ENCODE measurements at places on chromosomes 12 and 14.

GRCh38 chr14:92391726-92392125, 68.8 kb downstream of the SLC24A4 start:
- DNase-seq: no peak
- no peaks in the 10 kb centered on the region for H3K36me3 ChIP-seq
- no peak overlapping the region for H3K27ac ChIP-seq
- H3K4me1 ChIP-seq: peaks cover 12% of the 10 kb centered on the region

GRCh38 chr14:89184952-89185351, 232.1 kb downstream of the FOXN3 start:
- no peak for DNase-seq
- peak overlapping the region; percentile 25 for H3K27ac ChIP-seq
- H3K4me3 ChIP-seq: no peak overlapping the region
- no peaks in the 10 kb centered on the region for H3K36me3 ChIP-seq
- H3K4me1 ChIP-seq: peaks cover 26% of the 10 kb centered on the region
- H3K27me3 ChIP-seq: peaks cover 3% of the 10 kb centered on the region

DNA sequence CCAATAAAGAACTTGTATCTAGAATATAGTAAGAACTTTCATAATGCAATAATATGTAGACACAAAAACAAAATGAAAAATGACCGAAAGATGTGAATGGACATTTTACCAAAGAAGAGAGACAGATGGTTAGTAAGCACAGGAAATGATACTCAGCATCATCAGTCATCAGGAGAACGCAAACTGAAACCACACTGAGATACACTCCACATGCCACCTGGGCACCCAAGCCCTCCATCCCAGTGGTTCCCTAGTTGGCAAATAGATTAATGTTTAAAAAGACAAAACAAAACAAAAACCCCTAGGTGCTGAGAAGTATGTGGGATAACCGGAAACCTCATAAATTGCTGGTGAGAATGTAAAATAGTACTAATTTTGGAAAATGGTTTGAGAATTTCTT, 26.8 kb upstream of the VPS33A start:
- peaks cover 9% of the 10 kb centered on the region for H3K36me3 ChIP-seq
- peak overlapping the region; percentile 15 for H3K27ac ChIP-seq
- no peak for DNase-seq
- H3K4me1 ChIP-seq: no peaks in the 10 kb centered on the region
- H3K27me3 ChIP-seq: peaks cover 2% of the 10 kb centered on the region

DNA sequence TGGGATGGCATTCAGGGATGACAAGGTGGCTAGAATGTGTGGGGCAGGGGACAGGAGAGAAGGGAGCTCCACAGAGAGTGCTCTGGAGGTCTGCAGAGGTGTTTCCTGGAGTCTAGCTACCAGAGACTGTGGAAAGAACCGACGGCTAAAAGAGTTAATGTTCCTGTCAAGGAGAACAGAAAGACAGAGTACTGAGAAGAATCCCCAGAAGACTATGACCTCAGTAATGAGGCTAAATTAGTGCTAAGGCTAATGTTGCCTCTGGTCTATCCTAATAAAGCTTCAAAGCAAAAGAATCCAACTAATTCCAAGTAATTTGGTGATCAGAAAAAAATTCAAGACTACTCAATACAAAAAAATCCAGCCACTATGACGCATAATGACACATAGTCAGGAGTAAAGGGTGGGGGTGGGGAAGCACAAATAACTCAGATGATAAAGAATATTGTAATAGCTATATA, 44.7 kb downstream of the FERMT2 start:
- H3K4me3 ChIP-seq: no peak overlapping the region
- no peak overlapping the region for H3K27ac ChIP-seq
- DNase-seq: no peak
- H3K4me1 ChIP-seq: no peaks in the 10 kb centered on the region

DNA sequence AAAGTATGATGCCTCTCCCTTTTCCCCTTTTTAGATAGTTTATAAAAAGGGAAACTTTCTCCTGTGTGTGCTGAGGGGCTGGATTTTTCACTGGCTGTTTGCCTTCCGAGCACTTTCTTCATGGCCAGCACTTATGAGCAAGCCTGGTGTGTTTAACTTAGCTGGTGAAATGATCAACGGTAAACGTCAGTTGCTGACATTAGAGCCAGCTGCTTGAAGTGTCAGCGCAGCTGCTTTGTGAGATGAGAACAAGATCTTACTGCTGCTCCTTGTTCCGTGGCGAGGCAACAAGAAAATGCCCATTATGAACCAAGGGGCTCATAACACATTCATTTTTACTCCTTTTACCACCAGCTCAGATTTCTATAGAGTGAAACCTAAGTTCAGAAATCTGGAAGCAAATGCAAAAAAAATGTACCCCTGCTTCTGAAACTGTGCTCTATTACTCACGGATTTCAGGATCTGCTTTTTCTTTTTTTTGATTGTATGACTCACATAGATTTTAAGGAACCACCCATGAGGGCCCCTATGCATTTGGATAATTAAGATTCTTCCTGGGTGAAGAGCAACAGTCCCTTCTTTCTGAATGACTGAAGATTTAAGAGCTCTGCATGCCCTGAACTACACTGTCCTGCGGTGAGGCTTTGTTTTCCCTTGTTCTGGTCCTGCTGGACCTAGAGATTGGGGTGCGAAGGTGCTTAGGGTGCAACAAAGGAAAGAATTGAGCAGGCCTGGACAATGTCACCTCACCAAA, 74.3 kb upstream of the CPM start:
- no peak overlapping the region for H3K4me3 ChIP-seq
- DNase-seq: no peak
- H3K4me1 ChIP-seq: no peaks in the 10 kb centered on the region
- H3K27ac ChIP-seq: no peak overlapping the region
- H3K36me3 ChIP-seq: no peaks in the 10 kb centered on the region

DNA sequence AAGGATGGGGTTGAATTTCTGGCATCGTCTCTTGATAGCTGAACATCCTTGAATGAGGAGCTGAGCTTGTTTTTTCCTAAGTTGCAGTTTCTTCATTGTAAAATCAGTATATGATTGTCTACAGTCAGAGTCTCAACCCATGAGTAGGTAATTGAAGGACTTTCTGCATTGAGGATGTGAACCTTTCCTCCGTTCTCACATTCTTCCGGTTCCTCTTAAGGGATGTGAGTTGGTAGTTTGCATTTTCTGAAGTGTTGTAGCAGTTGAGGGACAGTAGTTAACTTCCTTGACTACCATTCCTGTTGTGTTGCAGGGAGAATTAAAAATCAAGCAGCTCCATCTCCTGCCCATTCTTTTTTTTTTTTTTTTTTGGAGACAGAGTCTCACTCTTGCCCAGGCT, 19.1 kb downstream of the TPCN1 start:
- no peak for DNase-seq
- peaks cover 3% of the 10 kb centered on the region for H3K27me3 ChIP-seq
- no peaks in the 10 kb centered on the region for H3K4me1 ChIP-seq
- H3K27ac ChIP-seq: no peak overlapping the region
- no peaks in the 10 kb centered on the region for H3K36me3 ChIP-seq

DNA sequence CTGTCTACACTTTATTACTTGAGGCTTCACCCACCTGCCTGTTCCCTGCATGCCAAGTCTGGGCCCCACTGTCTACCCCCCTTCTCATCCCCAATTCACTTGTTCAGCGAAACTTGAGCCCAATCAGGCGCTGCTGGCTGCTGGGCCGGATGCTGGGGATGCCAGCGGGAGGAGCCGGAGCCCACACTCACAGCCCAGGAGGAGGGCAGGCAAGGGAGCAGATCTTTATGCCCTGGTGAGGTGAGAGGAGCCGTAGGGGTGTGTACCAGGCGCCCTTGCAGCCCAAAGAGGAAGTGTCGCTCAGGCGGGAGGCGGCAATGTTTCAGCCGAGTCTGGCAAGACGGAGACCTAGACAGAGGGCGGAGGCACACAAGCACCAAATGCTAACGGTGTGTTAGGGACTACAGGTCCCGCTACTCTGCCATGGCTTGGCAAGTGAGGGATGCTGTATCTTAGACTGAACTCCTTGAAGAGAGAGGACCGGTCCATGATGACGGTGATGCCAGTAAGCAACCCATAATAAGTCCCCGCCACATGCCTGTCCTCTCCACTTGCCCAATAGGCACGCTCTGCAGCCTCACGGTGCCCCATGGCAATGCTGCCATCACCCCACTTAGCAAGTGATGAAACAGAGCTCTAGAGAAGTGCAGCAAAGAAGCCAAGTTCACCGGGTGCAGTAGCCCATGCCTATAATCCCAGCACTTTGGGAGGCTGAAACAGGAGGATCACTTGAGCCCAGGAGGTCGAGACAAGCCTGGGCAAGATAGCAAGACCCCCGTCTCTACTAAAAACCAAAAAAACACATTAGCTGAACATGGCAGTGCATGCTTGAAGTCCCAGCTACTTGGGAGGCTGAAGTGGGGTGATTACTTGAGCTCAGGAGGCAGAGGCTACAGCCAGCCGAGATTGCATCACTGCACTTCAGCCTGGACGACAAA, 41.6 kb downstream of the LRRC74A start:
- H3K36me3 ChIP-seq: no peaks in the 10 kb centered on the region
- no peak for DNase-seq
- peak overlapping the region; percentile 61 for H3K4me3 ChIP-seq
- peaks cover 10% of the 10 kb centered on the region for H3K4me1 ChIP-seq
- peaks cover 2% of the 10 kb centered on the region for H3K27me3 ChIP-seq
- H3K27ac ChIP-seq: no peak overlapping the region

DNA sequence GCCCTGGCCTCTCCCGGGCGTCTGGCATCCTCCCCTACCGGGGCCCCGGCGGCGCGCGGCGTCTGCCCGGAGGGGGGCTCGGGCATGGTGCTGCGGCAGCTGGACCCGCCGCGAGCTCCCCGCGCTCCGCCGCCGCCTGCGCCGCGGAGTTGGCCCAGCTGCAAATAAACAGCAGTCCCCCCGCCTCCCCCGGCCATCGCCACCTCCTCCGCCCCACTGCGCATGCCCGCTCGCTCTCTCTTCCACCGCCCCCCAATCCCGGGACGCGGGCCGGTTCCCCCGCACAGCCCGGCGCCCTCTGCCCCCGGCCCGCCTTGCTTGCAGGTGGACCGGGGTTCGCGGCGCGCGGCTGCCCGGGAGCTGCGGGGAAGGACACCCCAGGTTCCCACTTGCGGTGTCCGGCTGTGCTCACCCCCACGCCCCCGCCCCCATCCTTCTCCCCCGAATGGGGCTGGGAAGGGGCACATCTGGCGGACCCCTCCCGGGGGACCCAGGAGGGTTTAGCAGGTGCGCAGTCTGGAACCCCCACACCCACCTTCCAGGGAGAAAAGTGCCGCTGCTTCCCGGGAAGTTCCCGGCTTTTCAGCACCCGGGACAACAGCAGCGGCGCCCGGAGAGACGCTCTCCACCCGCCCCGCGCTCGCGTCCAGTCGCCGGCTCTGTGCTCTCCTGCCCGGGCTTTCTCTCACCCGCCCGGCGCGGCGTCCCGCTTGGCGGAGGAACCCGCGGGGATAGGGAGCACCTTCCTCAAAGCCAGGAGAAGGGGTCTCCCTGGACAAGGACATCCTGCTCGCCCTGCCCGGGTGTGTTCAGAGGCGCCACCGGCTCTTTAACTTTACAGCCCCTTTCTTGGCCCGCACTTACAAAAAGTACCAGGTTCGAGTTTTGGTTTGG, at the start of gene TMTC1:
Gene TMTC1 (minus strand): TSS at position 170 of the 894 bp plus-strand sequence. CDS start 191 bp downstream, outside the sequence.
- H3K27me3 ChIP-seq: peaks cover 10% of the 10 kb centered on the region
- no peak within 1 kb of the TSS for H3K27ac ChIP-seq
- no peaks in the 10 kb centered on the region for H3K4me1 ChIP-seq
- no peaks in the 10 kb centered on the region for H3K36me3 ChIP-seq

GRCh38 chr12:90299121-90299520, 590.5 kb upstream of the ATP2B1 start:
- no peak for DNase-seq
- H3K4me3 ChIP-seq: peak overlapping the region; percentile 57
- H3K36me3 ChIP-seq: no peaks in the 10 kb centered on the region
- no peak overlapping the region for H3K27ac ChIP-seq
- H3K27me3 ChIP-seq: no peaks in the 10 kb centered on the region

- no peak for DNase-seq
- H3K4me3 ChIP-seq: no peak overlapping the region
- H3K4me1 ChIP-seq: no peaks in the 10 kb centered on the region
- no peaks in the 10 kb centered on the region for H3K27me3 ChIP-seq
- H3K36me3 ChIP-seq: no peaks in the 10 kb centered on the region
These were observed 164.6 kb upstream of the PARP11 start for GRCh38 chr12:4037747-4038312.

DNA sequence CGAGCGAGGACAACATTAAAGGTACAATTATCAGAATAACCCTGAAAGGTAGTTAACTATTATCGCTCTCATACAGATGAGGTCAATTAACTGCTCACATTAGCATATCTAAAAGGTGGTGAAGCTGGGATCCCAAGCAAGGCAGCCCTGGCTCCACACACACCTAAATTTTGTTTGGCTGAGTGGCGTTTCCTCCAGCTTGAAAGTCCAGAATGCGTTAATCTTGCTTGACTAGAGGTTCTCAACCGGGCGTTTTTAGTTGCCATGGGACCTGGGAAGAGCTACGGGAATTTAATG, 531 bp downstream of the DLGAP5 start:
- H3K4me3 ChIP-seq: peak overlapping the region; percentile 92
- H3K4me1 ChIP-seq: peaks cover 26% of the 10 kb centered on the region
- peaks cover 2% of the 10 kb centered on the region for H3K27me3 ChIP-seq
- H3K27ac ChIP-seq: no peak overlapping the region

DNA sequence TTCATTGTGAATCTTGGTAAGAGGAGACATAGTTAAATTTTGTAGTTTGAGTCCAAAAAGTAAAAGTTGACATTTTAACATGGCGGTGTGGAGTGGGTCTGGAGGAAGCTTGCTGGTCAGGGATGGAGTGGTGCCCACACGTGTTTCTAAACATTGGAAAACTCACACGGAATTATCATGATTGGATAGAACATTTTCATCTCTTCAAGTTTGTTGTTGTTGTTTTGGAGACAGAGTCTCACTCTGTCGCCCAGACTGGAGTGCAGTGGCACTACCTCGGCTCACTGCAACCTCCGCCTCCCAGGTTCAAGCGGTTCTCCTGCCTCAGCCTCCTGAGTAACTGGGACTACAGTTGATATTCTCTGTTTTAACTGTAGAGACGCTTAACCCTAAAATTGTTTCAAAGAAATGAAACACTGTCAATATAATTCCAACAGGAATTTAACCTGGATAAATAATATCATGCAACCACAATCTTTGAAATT, 502 bp upstream of the MBIP start:
- peak overlapping the region; percentile 76 for H3K27ac ChIP-seq
- peaks cover 2% of the 10 kb centered on the region for H3K27me3 ChIP-seq
- peaks cover 24% of the 10 kb centered on the region for H3K4me1 ChIP-seq

DNA sequence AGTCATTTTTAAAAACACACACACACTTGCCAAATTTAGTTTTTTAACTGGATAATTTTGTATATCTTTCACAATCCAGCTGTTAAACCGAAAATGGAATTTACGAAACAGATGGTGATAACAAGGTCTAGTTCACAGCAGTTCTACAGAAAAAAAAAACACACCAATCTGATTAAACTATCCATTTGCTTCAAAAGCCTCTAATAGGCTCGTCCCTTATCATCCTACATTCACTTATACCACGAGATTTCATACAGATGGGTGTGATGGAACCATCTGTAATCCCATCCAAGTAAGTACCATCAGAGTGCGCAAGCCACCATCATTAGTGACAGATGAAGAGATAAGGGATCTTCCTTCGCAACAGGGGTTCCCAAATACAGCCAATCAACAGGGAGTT, 20.1 kb downstream of the GCH1 start:
- DNase-seq: no peak
- peak overlapping the region; percentile 93 for H3K27ac ChIP-seq
- H3K4me3 ChIP-seq: peak overlapping the region; percentile 88
- peaks cover 69% of the 10 kb centered on the region for H3K4me1 ChIP-seq
- H3K27me3 ChIP-seq: no peaks in the 10 kb centered on the region
- H3K36me3 ChIP-seq: no peaks in the 10 kb centered on the region

All from immature natural killer cell (primary cell).